ELR (cell line): ENCODE measurements at places on chromosomes 1 and 21.
A peak's percentile ranks its signal among the peaks of the same experiment; 100 is the strongest.

GRCh38 chr1:172777767-172778166 is 118.9 kb downstream of the FASLG start:
- no peak for DNase-seq

DNA sequence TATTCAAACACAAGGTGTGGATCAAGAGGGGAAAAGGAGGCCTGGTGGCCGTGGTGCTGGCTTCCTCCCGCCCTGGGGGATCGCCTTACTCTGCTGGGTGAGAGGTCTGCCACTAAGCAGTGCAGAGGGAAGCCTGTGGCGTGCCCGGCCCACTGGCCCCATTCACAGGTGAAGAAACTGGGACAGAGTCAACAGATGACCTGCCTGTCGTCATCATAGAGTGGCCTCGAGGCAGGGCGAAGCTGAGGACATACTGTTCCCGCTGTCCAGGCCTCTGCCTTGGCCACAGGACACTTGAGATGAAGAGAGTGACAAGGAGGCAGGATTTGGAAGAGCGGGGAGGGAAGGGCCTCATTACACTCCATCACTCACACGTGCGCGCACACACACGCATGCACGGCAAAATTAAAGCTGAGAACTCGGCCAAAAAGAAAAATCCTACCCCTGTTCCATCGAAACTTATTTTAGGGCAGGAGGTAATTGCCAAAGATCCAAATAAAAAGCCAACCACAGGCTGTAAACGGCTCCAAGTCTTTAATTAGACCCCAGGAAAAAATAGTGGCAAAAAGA is 50.5 kb downstream of the CASZ1 start:
- DNase-seq = no peak

GRCh38 chr1:75328691-75329090 is 194.5 kb downstream of the LHX8 start:
- DNase-seq = no peak

DNA sequence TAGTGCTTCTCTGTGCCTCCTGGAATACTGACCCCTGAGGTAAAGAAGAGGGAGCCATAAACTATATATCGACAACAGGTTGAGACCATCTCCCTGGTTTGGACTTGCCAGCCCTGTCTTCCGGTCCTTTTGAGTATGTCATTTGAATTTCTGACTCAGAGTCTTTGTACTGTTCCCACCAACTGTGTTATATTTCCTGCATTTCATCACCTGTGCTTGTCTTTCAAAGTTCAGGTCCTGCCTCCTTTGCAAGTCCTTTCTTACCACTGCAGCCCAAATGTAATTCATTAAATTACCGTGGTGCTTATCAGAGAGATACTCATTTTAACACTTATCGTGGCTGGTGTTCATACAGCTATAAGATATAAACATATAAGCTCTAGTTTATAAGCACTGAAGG is 10.7 kb downstream of the AK5 start:
- no peak for DNase-seq

DNA sequence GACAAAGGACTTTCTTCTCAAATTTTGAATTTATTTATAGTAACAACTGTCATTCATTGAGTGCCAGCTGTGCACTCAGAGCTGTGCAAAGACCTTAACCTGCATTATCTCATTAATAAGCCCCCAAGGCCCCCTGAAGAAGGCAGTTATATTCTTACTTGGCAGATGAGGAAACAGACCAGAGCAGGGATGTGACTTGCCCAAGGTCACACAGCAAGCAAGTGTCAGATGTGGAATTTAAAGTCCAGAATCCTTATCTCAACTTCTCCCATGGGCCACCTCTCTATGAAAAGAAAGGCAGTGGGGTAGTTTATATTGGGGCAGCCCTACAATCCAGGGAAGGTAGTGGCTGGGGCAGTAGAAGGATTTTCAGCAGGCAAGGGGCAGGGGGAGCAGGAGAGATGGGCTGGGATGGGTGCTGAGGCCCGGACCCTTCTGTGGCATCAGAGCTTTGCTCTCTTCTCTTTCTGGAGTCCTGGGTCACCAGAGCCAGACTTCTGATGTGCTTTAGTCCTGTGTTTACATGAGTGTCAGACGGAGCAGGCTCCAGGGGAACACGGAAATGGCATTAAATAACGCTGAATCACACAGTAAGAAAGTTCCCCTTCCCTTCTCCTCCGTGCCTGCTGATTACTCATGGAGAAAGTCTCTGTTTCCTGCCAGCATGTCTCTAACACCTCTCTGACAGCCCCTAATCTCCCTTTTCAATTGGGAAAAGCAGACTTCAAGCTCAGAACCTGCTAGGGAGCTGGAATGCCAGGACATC is 39.5 kb downstream of the EPHB2 start:
- DNase-seq = peak; percentile 95

DNA sequence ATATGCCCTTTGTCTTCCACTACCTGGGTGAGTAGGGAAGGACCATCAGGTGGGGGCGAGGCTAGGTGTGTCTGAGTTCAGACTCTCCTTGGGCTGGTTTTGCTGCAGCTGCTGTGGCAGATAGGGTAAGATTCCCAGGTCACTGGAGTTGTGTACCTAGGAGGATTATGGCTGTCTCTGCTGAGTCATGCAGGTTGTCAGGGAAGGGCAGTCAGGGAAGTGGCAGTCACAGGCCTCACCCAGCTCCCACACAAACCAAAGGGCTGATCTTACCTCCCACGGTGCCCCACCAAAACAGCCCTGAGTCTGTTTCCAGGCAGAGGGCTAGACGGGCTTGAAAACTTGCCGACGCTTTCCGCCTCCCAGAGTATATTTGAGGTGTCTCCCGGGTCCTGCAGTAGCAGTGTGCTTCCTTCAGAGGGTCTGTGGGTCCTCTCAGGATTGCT is 201.6 kb upstream of the PLXNA2 start:
- DNase-seq = no peak

DNA sequence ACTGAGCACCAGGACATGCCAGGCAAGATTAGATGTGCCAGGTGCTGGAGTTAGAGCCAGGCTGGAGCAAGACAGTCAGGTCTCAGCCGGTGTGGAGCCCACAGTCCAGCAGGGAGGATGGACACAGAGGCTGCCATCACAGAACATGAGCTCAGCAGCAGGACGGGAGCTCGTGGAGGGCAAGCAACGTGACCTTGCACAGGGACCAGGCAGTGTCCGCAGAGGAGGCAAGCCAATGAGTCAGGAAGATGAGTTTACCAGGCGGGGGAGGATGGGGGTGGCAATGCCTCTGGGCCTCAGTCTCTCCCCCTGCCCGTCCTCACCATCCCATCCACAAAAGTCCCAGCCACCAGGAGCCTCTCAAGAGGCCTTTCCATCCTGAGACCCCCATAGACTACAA is 20.7 kb upstream of the ZC3H12A start:
- peak; percentile 34 for DNase-seq

- DNase-seq = peak; percentile 62
Measured at GRCh38 chr1:50978852-50979781, 9.1 kb downstream of the CDKN2C start.

DNA sequence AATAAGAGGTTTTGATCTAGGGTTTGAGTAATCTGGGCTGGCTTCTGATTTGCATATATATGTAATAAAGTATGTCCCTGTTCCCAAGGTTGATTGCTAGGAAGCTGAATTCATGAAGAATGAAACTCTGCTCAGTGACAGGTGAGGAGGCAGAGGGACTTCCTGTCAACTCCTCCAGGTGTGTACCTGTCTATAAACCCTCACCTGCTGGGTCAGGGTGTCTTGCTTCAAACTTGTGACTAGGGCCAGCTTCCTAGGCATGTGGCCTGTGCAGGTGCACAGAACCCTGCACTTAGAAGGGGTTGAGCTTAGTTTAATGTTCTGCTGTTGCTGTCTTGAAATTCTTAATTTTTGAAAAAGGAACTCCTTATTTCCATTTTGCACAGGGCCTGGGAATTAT is 21.1 kb downstream of the OLFML3 start:
- no peak for DNase-seq

GRCh38 chr1:107010582-107010981 is 45.9 kb upstream of the PRMT6 start:
- DNase-seq = no peak

DNA sequence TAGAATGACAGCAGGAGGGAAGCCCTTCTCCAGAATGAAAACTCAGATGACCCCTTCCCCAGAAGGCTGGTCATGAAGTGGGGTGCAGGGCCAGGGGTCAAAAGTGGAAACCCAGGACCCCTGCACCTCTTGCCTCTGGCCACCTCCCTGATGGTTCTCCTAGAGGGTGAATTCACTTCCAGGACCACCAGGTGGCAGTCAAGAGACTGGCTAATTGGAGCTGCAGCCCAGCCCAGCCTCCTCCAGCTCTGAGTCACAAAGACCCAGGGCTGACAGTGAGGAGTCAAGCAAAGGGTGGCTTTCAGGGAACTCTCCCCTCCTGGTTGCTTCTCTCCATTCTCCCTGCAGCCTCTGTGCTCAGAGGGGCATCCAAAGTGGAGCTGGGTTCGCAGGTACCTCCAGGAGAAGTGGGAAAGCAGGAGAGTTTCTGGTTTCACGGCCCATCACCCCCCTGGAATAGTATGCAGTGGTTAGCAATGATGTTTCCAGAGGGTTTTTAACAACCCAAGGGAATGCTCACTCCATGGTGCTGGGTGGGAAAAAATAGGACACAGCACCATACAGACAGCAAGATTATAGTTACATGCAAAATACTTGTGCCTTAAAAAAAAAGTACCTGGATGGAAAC is 6.1 kb upstream of the EPHB2 start:
- peak; percentile 89 for DNase-seq

GRCh38 chr1:9375912-9376311 is 83.2 kb downstream of the SPSB1 start:
- DNase-seq = no peak

DNA sequence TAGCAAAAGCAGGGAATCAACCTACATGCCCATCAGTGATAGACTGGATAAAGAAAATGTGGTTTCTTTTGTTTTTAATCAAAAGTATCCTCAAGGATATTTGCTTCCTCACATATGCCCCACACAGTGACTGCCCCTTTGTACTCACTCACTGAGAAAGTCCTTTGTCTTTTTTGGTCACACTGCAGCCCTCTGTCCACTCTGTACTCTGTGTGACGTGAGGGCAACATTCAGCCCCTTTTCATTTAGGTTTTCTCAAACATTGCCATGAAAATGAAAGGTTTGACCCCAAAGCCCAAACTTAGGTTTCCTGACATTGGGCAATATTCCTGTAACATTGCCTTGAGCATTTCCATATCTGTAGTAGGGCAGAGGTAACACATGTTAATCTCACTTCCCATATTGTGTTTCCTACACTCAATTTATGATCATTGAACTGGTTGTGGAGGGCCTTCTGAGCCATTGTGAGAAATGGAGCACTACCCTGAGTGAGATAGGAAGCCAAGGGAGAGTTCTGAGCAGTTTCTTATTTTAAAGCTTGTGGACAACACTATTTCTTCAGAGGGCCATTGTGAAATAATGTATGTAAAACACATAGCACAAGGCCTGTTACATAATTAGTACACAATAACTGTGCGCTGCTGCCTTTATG is 501.9 kb upstream of the C1orf87 start:
- DNase-seq = no peak

GRCh38 chr1:62210960-62211359 is 16.3 kb downstream of the L1TD1 start:
- no peak for DNase-seq

GRCh38 chr1:90924982-90925381 is 96.9 kb downstream of the ZNF644 start:
- no peak for DNase-seq

GRCh38 chr1:33372677-33373076 is 51.8 kb upstream of the A3GALT2 start:
- DNase-seq = no peak

DNA sequence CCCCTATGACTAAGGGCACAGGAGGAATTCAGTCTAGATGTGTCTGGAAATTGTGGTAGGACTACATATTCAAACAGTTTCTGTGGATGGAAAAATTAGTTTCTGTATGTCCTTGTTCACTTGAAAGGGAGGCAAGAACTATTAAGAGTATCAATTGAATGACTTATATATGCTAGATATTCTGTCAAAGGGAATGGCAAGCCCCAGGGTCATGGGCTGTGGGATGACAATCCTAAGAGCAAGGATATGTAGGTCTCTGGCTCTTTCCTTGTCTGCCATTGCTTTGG is 383.5 kb upstream of the B3GALT2 start:
- DNase-seq = no peak

DNA sequence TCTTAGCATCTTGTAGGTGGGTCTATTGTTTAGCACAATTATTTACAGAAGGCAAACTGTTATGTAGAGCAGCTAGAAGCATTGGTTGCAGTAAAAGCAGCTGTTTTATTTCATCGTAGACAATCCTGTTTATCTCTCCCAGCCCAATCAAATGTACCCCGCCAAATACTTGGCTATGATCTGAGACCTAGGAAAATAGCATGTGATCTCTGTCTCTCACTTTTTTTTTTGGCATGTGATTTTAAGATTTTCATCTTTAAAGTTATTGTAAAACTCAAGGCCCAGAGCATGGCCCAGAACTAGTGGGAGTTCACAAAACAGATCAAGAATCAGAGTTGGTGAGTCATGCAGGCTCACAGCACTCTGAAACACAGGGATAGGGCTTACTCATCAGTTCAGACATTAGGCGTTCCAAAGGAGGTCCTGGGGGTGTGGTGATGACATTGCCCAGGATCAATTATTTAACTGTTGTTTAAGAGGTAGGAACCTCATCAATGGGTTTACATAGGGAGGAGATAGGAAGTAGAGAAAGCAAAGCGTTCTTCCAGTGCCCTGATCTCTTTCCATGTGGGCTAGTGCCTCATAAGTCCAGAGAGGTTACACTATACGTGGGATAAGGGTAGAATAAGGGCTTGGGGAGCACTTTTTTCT is 40.2 kb downstream of the TBX19 start:
- DNase-seq = peak; percentile 95

GRCh38 chr1:160748878-160749269 is 9.8 kb downstream of the SLAMF7 start:
- no peak for DNase-seq

DNA sequence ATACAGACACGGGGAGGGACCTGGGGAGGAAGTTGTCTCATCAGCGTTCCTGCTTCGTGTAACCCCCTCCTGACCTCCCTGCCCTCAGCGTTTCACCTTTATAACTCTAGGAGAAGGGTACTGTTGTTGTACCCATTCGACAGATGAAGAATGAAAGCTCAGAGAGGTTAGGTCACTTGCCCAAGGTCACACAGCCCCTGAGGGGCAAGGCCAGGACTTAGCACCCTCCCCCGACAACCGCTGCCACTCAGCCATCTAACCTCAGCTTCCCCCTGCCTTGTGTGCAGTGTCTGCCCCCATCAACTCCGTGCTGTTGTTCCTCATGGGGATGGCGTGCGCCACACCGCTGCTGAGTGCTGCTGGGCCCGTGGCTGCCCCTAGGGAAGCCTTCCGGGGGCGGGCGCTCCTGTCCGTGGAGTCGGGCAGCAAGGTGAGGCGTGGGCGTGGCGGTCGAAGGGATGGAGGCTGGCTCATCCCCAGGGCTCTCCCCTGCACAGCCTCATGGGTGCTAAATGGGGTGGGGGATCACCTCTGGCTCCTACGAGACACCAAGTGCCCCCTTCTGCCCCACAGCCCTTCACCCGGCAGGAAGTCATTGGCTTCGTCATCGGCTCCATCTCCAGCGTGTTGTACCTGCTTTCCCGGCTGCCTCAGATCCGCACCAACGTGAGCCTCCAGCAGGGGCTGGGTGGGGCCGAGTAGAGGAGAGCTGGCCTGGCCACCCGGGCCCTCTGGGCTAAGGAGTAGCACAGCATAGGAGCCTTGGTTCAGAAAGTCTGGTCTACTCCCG is 14.0 kb downstream of the SLC66A1 start:
- DNase-seq = no peak

GRCh38 chr1:197343663-197344273 is 75.7 kb downstream of the CRB1 start:
- DNase-seq = no peak
